Activated CD4-positive, alpha-beta T cell treated with anti-CD3 and anti-CD28 coated beads, Interleukin-2, amount 10 ng/mL, durations not matched to agents 24 days and 14 days (primary cell): ENCODE measurements at places on chromosomes 3 and 15.

GRCh38 chr3:46145147-46145546, 63.0 kb downstream of the CCR1 start:
- no peak for DNase-seq
- H3K4me3 ChIP-seq: no peak overlapping the region
- peaks cover 16% of the 10 kb centered on the region for H3K4me1 ChIP-seq
- no peak overlapping the region for H3K27ac ChIP-seq
- peaks cover 11% of the 10 kb centered on the region for H3K27me3 ChIP-seq

DNA sequence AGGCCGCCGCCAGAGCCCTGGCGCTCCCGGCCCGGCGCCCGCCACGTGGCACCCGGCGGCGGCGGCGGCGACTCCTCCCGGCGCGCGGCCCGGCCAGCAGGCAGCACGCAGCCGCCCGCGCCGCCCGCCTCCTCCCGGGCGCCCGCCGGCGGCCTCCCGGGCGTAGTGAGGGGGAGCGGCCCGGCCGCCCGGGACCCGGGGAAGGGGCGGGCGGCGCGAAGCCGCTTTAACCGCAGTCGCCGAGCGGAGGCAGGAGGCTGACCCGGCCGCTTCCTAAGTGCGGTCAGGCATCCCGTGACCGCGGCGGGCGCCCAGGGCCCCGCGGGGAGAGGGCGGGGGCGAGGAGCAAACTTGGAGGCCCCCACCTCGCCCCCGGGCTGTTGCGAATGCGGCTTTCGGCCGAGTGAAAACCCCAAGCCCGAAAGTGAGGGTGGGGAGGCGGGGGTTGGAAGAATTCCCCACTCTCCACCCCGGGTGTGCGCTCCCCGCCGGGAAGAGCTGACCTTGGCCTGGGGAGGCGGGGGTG, 1.7 kb upstream of the HES1 start:
- no peak overlapping the region for H3K27ac ChIP-seq
- peak overlapping the region; percentile 90 for H3K4me3 ChIP-seq
- peak; percentile 84 for DNase-seq
- peaks cover 73% of the 10 kb centered on the region for H3K27me3 ChIP-seq

GRCh38 chr3:52477076-52477795, 17.9 kb upstream of the STAB1 start:
- peaks cover 62% of the 10 kb centered on the region for H3K36me3 ChIP-seq
- no peaks in the 10 kb centered on the region for H3K27me3 ChIP-seq
- no peak overlapping the region for H3K27ac ChIP-seq
- DNase-seq: no peak
- no peak overlapping the region for H3K4me3 ChIP-seq

DNA sequence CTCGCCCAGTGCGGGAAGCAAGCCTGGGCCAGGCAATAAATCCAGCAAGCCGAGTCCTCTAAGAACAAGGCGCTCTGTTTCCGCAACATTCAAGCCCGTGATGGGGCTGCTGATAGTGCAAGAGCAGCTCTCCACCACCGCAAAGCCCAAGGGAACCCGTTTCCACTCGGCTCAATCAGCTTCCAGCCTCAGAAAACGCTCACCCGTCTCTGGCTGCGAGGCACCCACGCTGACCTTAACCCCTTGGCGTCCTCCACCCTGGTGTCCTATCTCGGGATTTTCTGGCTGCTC, 17.8 kb downstream of the SPATA12 start:
- no peaks in the 10 kb centered on the region for H3K36me3 ChIP-seq
- no peak for DNase-seq
- peak overlapping the region; percentile 69 for H3K4me3 ChIP-seq

- no peak overlapping the region for H3K4me3 ChIP-seq
- no peak overlapping the region for H3K27ac ChIP-seq
- DNase-seq: no peak
- no peaks in the 10 kb centered on the region for H3K27me3 ChIP-seq
These were observed 103.0 kb upstream of the RPL32 start for GRCh38 chr3:12944413-12944812.

DNA sequence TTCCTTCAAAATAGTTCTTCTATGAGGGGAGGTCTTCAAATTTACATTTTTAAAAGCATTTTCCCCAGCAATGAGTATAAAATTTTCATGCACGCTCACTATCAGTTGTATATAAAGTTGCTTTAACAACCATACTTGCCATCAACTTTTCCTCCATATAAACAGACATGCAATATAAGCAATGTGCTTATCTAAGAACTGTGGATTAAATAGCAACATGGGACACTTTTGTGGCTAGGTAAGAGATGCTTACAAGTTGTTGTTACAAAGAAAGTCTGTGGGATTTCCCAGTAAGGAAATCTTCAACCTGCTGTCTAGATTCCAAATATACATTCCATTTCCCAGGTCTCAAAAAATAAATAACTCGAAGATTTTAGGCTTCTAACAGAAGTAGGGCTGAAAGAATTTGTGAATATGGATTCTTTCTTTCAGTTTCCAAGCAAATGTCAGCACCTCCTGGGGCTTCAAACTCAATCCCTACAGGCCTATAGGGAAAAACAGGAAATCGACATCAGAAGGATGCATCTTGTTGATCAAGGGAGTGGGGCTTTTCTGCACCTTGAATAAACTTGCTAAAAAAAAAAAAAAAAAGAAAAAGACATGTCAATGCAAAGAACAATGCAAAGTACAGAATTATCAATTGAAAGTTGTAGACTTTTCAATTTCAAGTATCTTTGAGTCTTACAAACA, 16.1 kb downstream of the TNIK start:
- H3K36me3 ChIP-seq: peaks cover 18% of the 10 kb centered on the region
- no peak overlapping the region for H3K4me3 ChIP-seq
- peaks cover 31% of the 10 kb centered on the region for H3K4me1 ChIP-seq

DNA sequence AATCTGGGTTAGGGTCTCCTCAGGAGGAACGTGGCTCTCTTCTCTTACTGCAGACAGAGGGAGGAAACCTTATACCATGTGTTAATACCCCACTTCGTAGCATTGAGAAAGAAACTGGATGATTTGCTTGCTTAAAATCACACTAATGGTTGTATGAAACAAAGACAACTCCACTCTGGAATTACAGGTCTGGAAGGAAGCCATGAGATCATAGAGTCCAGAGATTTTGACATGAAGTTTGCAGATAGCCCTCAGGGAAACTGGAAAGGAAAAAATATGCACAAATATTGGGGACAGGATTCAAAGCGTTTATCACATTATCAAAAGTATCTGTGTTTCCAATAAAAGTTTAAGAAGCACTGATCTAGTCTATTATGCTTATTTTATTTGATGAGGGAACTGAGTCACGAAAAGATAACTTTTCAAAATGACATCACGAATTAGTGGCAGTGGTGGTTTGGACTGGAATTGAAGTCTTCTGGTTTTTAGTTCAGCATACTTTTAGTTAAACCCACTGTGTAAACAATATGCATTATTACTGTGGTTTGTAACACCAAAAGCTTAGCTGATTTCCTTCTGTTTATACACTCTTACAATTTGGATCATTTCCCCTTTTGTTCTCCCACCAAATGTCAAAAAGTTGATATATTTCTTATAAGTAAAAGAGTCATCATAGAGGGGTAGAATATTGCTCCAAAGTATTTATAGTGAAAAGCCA, 16.8 kb downstream of the FGF7 start:
- H3K4me3 ChIP-seq: no peak overlapping the region
- H3K27ac ChIP-seq: no peak overlapping the region
- H3K36me3 ChIP-seq: peaks cover 2% of the 10 kb centered on the region
- no peak for DNase-seq
- peaks cover 4% of the 10 kb centered on the region for H3K4me1 ChIP-seq

- no peak for DNase-seq
- H3K4me1 ChIP-seq: no peaks in the 10 kb centered on the region
- H3K4me3 ChIP-seq: no peak overlapping the region
- H3K36me3 ChIP-seq: no peaks in the 10 kb centered on the region
- H3K27me3 ChIP-seq: no peaks in the 10 kb centered on the region
- no peak overlapping the region for H3K27ac ChIP-seq
These were observed 76.2 kb upstream of the MRPS22 start for GRCh38 chr3:139267300-139268246.

DNA sequence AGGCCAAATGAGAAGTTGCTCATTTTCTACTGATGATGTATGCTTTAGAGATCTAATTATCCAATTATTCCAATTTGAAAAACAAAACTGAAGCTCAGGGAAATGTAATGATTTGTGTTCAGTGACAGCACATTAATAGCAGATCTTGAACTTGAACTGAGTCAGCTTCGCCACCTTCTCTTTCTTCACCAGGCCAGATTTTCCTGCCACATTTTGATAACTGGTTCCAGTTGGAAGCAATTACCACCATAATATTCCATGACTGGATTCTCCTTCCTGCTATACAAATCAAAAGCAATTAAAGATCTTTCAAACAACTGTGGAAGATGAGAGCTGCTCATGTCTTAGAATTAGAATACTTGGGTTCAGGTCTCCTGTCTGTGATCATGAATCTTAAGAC, 334.1 kb downstream of the RBMS3 start:
- H3K4me1 ChIP-seq: no peaks in the 10 kb centered on the region
- H3K27me3 ChIP-seq: no peaks in the 10 kb centered on the region
- no peak overlapping the region for H3K4me3 ChIP-seq
- DNase-seq: no peak

- DNase-seq: no peak
- H3K4me1 ChIP-seq: peaks cover 52% of the 10 kb centered on the region
- peak overlapping the region; percentile 92 for H3K4me3 ChIP-seq
- H3K27me3 ChIP-seq: no peaks in the 10 kb centered on the region
These were observed 1.2 kb upstream of the ZNF609 start for GRCh38 chr15:64459066-64459781.

GRCh38 chr15:95830281-95830680, 500.2 kb upstream of the NR2F2 start:
- DNase-seq: no peak
- H3K36me3 ChIP-seq: no peaks in the 10 kb centered on the region
- H3K27ac ChIP-seq: no peak overlapping the region
- H3K27me3 ChIP-seq: peaks cover 38% of the 10 kb centered on the region

GRCh38 chr3:69094467-69095205, 9.9 kb downstream of the ARL6IP5 start:
- DNase-seq: peak; percentile 68
- peak overlapping the region; percentile 89 for H3K4me3 ChIP-seq
- peak overlapping the region; percentile 97 for H3K27ac ChIP-seq
- H3K4me1 ChIP-seq: peaks cover 69% of the 10 kb centered on the region
- H3K27me3 ChIP-seq: no peaks in the 10 kb centered on the region

GRCh38 chr3:4493941-4494894, 1.1 kb downstream of the ITPR1 start:
- H3K36me3 ChIP-seq: peaks cover 26% of the 10 kb centered on the region
- peaks cover 39% of the 10 kb centered on the region for H3K4me1 ChIP-seq
- H3K27me3 ChIP-seq: peaks cover 26% of the 10 kb centered on the region
- DNase-seq: peak; percentile 75
- peak overlapping the region; percentile 92 for H3K4me3 ChIP-seq
- H3K27ac ChIP-seq: peak overlapping the region; percentile 91

DNA sequence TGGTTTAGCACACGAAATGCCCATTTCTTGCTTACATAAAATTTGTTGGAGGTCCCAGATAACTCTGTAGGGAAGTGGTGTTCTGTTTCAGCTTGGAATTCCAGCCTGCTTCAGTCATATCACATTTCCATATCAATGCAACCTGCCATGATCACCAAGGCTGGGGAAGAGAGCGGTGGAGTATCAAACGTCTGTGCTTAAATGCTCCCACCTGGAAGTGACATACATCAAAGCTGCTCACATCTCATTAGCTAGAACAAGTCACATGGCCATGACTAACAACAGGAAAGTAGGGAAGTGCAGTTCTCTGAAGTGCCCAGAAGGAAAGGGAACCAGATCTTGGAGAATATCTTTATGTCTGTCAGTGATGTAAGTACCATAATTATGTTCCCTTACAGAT, 130.2 kb upstream of the CFAP20DC start:
- no peaks in the 10 kb centered on the region for H3K4me1 ChIP-seq
- H3K4me3 ChIP-seq: no peak overlapping the region
- H3K27me3 ChIP-seq: peaks cover 9% of the 10 kb centered on the region
- H3K36me3 ChIP-seq: no peaks in the 10 kb centered on the region
- no peak overlapping the region for H3K27ac ChIP-seq

DNA sequence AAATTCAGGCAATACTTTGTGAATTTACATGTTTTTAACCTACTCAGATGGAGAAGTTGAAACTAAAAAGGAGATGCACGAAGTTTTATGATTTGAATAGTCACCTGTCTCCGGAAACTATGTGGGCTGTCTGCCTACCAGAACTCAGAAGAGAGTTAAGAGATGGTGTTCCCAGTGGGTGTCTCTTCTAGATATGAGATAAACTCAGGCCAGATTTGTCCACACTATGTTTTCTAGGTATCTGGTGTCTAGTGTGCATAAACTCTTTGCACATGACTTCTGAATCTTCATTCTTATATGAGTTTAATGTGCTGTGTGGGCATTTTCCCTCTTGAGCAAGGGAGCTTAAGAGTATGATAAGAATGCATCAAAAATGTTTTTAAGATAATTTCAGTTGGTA, 222.8 kb downstream of the FOXP1 start:
- H3K27ac ChIP-seq: peak overlapping the region; percentile 89
- H3K36me3 ChIP-seq: peaks cover 5% of the 10 kb centered on the region
- peaks cover 25% of the 10 kb centered on the region for H3K4me1 ChIP-seq
- peak overlapping the region; percentile 23 for H3K4me3 ChIP-seq

GRCh38 chr15:34436126-34436955, 1.3 kb downstream of the GOLGA8A start:
- peaks cover 25% of the 10 kb centered on the region for H3K4me1 ChIP-seq
- peak; percentile 75 for DNase-seq
- H3K27ac ChIP-seq: peak overlapping the region; percentile 82
- peak overlapping the region; percentile 92 for H3K4me3 ChIP-seq

- no peak overlapping the region for H3K27ac ChIP-seq
- DNase-seq: no peak
- no peaks in the 10 kb centered on the region for H3K27me3 ChIP-seq
- H3K36me3 ChIP-seq: peaks cover 40% of the 10 kb centered on the region
- no peak overlapping the region for H3K4me3 ChIP-seq
These were observed 21.4 kb downstream of the KPNA1 start for GRCh38 chr3:122493296-122493695.

- peaks cover 60% of the 10 kb centered on the region for H3K27me3 ChIP-seq
- H3K4me1 ChIP-seq: peaks cover 19% of the 10 kb centered on the region
- DNase-seq: peak; percentile 92
- peak overlapping the region; percentile 42 for H3K4me3 ChIP-seq
- no peak overlapping the region for H3K27ac ChIP-seq
These were observed 472 bp downstream of the BSN start for GRCh38 chr3:49554633-49555265.

DNA sequence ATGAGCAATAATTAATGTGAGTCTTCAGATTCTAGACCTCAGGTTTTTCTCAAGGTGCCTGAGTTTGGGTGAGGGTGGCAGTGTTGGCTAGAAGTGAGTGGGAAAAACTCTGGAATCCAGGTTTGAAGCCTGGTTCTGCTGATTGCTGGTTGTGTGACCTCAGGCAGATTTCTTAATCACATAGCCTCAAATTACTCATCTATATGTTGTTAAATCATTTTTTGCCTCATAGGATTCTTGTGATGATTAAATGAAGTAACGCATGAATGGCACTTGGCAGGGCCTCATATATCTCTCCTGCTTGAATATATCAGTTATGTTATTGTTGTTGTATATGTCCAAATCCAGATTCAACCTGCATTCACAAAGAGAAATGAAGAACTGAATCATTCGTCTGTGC, 60.5 kb downstream of the NR2F2 start:
- peaks cover 5% of the 10 kb centered on the region for H3K27me3 ChIP-seq
- no peak overlapping the region for H3K27ac ChIP-seq
- no peak overlapping the region for H3K4me3 ChIP-seq
- H3K36me3 ChIP-seq: no peaks in the 10 kb centered on the region

GRCh38 chr3:186401556-186401955, 39.5 kb upstream of the DGKG start:
- DNase-seq: no peak
- H3K36me3 ChIP-seq: no peaks in the 10 kb centered on the region
- no peak overlapping the region for H3K4me3 ChIP-seq

GRCh38 chr3:151838574-151839312, 24.8 kb downstream of the AADAC start:
- no peak overlapping the region for H3K4me3 ChIP-seq
- peak; percentile 81 for DNase-seq
- H3K27ac ChIP-seq: no peak overlapping the region
- peaks cover 27% of the 10 kb centered on the region for H3K27me3 ChIP-seq
